ENCODE measurements at places on chromosomes 7 and 10. TPM values are rescaled to one million over a fixed set of nuclear protein-coding genes. Genes with fewer than 3 reads are reported as not detected.

Gene HTR5A
- not detected for total RNA-seq

Gene SH2B2
- total RNA-seq: 1.7 TPM

Gene COL28A1
- total RNA-seq: 0.28 TPM

Gene TSPAN14
- 25.8 TPM for total RNA-seq

Gene CHAT
- total RNA-seq: not detected

Gene SPDYE2
- total RNA-seq: 0.30 TPM

Gene TMEM243
- total RNA-seq: 3.6 TPM

Gene TCF7L2
- 9.4 TPM for total RNA-seq

Gene GIMAP2
- total RNA-seq: 4.9 TPM

Gene PHYHIPL
- 0.49 TPM for total RNA-seq

Gene SEMA3C
- total RNA-seq: 0.39 TPM

Gene KLLN
- not detected for total RNA-seq

Gene CCDC71L
- 22.4 TPM for total RNA-seq

Gene PDGFA
- total RNA-seq: 20.9 TPM

Gene CCDC6
- total RNA-seq: 9.2 TPM

Gene CEP55
- 0.16 TPM for total RNA-seq

Gene NPSR1
- total RNA-seq: not detected

Gene EGFR
- 59.3 TPM for total RNA-seq

Gene LBX1
- not detected for total RNA-seq

Gene MBLAC1
- total RNA-seq: 0.81 TPM

Gene LRMDA
- 9.9 TPM for total RNA-seq

Gene SPDYE16
- total RNA-seq: 0.14 TPM

Gene PLOD3
- 47.4 TPM for total RNA-seq

Gene WEE2
- not detected for total RNA-seq

Gene C10orf67
- total RNA-seq: not detected

Gene NXPH1
- total RNA-seq: not detected

Gene PAPSS2
- 65.3 TPM for total RNA-seq

Gene PTF1A
- total RNA-seq: not detected

Gene EPDR1
- 4.1 TPM for total RNA-seq

Gene EN2
- not detected for total RNA-seq

Gene GATA3
- total RNA-seq: 1.0 TPM

Gene FGL2
- 7.5 TPM for total RNA-seq

Gene EXOSC1
- total RNA-seq: 9.2 TPM

Gene NUTM2D
- total RNA-seq: 1.4 TPM

Gene HIF1AN
- total RNA-seq: 12.8 TPM

Gene ERVW-1
- total RNA-seq: not detected

Gene TMEM72
- not detected for total RNA-seq

Gene CYP3A5
- total RNA-seq: 749 TPM

Gene EBLN1
- total RNA-seq: not detected

Gene TMEM225B
- total RNA-seq: not detected

Gene MYO3A
- not detected for total RNA-seq

Gene GRM3
- total RNA-seq: not detected

Data from right lobe of liver (tissue), 6 donors.